ENCODE measurements at places on chromosomes 13 and 19.

DNA sequence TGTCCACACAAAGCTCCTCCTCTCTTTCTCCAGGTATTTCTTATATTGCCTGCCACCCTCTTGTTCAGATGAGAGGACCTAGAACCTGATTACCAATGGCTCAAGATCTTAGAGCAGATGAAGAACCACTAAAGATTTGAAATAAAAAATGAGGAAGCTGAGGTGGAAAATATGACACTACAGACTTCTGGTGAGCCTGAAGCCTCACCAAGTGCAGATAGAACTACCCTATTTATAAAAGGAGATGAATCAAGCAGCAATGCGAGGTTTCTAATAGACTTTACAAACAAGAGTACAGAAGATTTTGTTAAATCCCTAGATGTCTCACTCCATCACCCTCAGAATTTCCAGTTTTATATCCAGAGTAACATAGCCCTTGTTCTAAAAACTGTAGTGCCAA, 345.8 kb downstream of the TBC1D4 start:
- DNase-seq: no peak

DNA sequence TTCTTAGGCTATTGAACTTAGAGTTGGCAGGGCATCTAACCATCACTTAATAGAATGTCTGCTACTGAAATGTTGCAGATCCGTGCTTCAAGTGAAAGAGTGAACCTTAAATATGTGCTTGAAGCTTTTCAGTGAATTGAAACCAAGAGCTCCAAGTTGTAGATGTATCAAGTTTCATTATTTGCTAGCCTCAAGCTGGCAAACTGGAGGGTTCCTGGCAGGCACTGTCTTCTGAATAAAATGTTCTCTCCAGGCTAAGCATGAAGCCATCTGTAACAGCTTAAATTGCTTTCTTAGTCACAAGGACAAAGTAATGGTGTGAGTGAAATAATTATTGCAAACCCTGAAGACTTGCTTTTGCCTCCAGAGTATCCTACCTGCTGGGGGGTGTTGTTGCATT, 415.0 kb upstream of the SPRY2 start:
- no peak for DNase-seq

DNA sequence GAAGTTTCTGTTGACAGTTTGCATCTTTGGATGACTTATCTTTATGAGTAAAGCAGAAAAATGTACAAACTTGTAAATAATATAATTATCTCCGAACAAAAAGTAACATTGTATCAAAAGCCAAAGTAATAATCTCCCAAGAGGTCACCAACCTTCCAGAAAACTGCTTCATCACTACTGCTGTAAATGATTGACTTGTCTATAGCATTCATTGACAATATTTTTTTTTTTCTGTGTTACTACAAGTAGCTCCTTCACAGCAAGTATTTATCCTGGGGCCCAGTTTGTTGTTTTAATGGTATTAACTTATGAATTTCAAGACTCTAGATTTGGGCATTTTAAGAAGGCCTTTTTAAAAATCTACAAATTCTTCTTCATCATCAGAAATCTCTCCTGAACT, 242.4 kb downstream of the KLF12 start:
- DNase-seq: no peak

- DNase-seq: no peak
These were observed 3.2 kb downstream of the ZNF446 start for GRCh38 chr19:58479303-58479702.

- DNase-seq: no peak
These were observed 35.2 kb upstream of the SLC7A10 start for GRCh38 chr19:33260628-33261418.

- no peak for DNase-seq
These were observed 1.6 kb upstream of the TPM4 start for GRCh38 chr19:16074488-16075365.

Measured in stimulated activated naive CD8-positive, alpha-beta T cell treated with anti-CD3 and anti-CD28 coated beads, Interleukin-15, amount 100 ng/mL, for 72 hours (primary cell).